ENCODE measurements at places on chromosomes 16 and 17.
A peak's percentile ranks its signal among the peaks of the same experiment; 100 is the strongest.

DNA sequence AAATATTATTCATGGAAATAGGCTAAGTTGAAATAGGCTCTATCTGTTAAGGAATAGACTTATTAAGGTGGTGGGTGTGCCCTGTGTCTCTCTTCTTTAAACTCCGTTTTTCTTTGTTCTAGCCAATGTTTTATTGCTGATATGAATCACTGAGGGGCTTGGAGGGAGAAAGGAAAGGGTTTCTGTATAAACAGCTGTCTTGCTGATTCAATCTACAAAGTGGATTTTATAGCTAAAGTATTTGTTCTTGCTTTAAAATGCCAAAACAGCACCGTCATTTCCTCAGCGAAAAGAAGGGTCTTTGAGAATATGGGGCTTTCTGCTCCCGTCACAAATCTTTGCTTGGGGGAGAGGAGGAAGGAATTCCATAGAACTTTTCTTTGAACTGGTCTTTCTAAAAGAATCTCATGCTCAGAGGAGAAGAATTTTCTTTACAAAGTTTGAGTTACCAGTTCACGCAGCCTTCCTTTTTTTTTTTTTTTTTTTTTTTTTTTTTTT is 39.3 kb downstream of the MSI2 start:
- DNase-seq, result no peak

GRCh38 chr16:15599303-15600070 is 43.5 kb downstream of the MARF1 start:
- DNase-seq, result no peak

- no peak for DNase-seq
Observed at GRCh38 chr17:49898366-49899190, 50.7 kb upstream of the TAC4 start.

GRCh38 chr16:78390508-78391324 is 291.3 kb downstream of the WWOX start:
- no peak for DNase-seq

- DNase-seq, result no peak
Observed at GRCh38 chr17:9285602-9286427, 264.5 kb downstream of the NTN1 start.

DNA sequence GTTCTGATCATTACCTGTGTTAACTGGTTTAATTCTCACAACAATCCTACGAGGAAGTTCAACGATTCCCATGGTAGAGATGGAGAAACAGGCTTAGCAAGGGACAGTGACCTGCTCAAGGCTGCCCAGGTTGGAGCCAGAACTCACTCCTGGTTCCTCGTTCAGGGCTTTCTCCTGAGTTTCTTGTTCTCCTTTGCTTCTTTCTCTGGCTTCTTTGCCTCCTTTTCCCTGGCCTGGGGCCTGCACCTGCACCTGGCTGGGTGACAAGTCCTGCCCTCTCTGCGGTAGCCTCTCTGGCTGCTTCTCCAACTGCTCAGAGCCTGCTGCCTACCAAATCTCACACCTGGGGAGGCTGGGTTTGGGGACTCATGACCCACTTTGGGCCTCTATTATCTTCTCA is 2.8 kb downstream of the CCL22 start:
- no peak for DNase-seq

GRCh38 chr17:61678339-61678738 is 87.3 kb upstream of the NACA2 start:
- DNase-seq, result no peak

GRCh38 chr17:65583921-65584603 is 22.6 kb upstream of the AXIN2 start:
- DNase-seq, result no peak

GRCh38 chr17:60493847-60494321 is 32.2 kb downstream of the APPBP2 start:
- no peak for DNase-seq

- DNase-seq, result no peak
Observed at GRCh38 chr17:80347948-80348351, 67.0 kb upstream of the ENDOV start.

GRCh38 chr17:28963055-28963611 is 11.8 kb upstream of the PHF12 start:
- DNase-seq, result no peak

- no peak for DNase-seq
Observed at GRCh38 chr17:48541036-48541576, 3.8 kb downstream of the HOXB2 start.

- peak; percentile 42 for DNase-seq
Observed at GRCh38 chr16:23148513-23149266, 562 bp downstream of the USP31 start.

DNA sequence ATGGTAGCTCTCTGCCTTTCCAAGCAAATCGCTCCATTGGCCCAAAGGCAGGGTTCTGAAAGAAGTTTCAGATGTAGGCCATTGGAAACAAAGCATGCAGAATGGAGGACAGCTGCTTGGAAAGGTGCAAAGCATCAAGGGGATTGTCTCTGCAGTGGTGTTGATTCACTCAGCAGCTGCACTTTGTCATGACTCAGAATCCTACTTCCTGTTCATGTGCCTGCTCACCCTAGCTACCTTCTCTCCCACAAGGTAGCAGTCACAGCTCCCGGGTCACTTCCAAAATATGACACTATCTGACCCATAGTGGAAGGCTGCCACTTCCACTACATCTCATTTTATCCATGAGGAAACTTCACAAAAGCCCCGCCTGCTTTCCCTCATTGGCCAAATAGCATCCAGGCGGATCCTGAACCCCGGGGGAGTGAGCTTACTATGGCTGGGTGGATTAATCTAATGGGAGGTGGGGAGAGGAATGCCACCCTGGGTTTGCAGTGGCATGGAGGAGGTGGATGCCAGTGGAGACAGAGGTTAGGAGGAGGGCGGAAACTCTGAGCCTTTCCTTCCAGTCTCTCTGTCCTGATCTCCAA is 74.7 kb upstream of the NKD1 start:
- no peak for DNase-seq

DNA sequence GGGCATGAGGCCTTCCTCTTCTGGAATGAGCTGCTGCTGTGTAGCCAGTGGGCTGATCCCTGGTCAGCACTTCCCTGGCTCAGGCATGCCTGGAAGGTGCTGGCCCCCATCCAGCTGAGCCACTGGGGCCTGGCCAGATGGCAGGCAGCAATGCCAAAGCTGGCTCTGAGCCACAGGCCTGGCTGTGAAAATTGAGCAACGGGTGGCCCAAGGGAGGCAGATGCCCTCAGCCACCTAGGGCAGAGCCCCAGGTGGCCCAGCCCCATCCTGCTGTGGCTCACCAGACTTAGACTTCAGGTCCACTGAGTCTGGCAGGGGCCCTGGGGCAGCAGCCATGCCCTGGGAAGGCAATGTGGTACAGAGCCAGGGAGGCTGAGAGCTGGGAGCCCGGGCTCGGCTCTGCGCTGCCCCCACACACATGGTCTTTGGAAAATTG is 8.5 kb upstream of the CRHR1 start:
- DNase-seq, result no peak

Measured in NCI-H460 (cell line).